EH (cell line): ENCODE measurements at places on chromosomes 3 and 15.

- DNase-seq = no peak
Measured at GRCh38 chr3:50213373-50213772, 8.3 kb downstream of the SLC38A3 start.

DNA sequence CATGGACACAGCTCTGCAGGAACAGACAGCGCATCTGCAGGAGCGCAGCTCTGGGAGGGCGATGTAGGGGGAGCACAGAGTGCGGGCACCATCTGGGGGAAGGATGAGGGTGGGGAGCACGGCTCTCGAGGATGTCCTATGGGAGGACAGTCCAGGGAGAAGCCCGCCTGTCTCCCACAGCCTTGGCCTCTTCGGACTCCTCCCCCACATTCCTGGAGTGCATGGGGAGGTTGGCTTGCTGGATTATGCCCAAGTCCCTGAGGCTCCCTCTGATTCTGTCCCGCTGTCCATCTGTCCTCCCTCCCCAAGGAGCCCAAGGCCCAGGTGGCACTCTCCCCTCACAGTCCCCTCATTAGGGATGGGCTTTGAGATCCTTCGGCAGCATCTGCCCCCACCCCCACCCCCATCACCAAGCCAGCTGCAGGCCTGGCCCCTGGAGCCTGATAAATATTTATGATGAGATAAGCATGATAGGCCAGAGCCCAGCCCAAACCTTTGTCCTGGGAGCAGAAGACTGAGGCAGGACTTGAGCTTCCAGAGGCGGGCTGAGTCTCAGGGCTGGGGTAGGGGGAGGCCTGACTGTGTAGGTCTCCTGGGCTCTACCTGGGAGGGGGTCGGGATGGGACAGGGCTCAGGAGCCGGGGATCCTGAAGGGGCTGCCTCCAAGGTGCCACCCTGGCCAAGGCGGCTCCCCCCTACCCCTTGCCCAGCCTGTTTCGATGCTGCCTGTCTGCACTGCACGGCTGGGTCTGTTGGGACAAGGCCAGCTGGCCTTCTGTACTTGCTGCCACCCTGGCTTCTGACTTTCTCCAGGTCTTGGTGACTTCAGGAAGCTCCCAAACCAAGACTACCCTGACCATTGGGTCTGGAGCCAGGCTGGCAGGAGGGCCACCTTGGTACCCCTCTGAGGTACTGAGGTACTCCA is 28.6 kb upstream of the SEMA3F start:
- peak; percentile 88 for DNase-seq

DNA sequence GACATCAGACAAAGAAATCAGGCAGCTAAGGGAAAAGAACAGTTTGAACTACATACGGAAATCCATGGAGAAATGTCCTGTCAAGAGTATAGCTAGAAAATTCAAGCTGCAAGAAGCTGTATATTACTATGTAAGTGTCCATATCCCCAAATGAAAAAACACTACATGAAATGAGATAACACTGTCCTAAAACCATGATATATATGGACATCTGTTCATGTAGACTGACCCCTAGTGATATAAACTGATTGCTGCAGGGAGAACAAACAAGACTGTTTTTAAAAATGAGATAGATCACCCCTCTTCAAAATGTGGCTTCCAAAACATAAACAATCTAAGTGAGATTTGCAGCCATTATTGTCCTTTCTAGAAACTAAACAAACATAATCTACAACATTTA is 985.6 kb downstream of the EPHA3 start:
- no peak for DNase-seq

- DNase-seq = no peak
Measured at GRCh38 chr3:66177026-66177425, 43.8 kb upstream of the SLC25A26 start.

DNA sequence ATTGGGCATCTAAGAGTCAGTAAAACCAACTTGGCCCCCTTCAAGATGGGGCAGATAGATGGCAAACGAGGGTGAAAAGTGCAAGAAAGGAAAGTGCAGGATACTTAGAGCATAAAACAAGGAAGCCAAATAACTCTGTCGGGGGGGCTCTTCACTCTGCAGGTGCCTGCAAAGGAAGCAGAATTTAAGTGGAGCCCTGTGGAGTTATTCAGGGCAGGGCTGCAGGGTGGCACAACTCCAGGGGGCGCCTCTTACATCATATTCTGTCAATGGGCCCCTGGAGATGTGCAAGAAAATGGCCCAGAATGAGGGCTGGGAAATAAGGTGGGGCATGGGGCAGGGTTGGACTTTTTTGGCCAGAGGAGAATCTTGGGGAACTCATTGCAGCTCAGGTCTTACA is 69.7 kb downstream of the CD47 start:
- DNase-seq = no peak

DNA sequence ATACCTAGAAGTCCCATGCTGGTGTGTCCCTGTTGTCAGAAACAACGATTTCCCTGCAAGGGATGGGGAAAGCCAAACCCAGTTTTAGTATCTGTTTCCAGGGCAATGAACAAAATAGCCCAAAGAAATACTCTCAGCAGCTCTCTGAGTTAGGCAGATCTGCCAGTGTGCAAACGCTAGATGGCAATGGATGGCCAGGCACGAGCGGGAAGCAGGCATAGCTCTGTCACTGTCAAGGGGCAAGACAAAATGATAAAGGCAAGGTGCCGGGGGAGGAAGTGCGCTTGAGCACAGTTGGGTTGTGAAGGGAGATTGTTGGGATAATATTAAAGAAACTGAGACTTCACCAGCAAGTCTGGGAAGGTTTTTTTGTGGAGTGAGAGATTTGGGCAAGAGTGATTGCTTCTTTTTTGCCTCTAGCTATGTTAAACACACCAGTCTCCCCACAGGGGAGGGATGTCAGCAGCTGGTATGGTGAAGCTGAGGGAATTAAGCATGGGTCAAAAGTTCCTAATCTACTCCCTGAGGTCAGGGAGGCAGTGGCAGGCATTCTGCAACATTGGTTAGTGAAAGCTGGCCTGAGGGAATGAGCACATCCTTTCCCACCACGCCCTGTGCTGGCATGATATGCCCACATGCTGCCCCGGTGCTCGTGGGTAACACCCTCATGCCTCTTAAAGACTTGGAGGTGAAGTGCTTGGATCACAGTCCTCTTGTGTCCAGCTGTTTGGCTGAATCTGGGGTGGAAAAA is 117.5 kb downstream of the PDCD6IP start:
- DNase-seq = peak; percentile 27
